ENCODE measurements at places on chromosomes 5 and 9. TPM values are rescaled to one million over a fixed set of nuclear protein-coding genes. Genes with fewer than 3 reads are reported as not detected.
A peak's percentile ranks its signal among the peaks of the same experiment; 100 is the strongest.

DNA sequence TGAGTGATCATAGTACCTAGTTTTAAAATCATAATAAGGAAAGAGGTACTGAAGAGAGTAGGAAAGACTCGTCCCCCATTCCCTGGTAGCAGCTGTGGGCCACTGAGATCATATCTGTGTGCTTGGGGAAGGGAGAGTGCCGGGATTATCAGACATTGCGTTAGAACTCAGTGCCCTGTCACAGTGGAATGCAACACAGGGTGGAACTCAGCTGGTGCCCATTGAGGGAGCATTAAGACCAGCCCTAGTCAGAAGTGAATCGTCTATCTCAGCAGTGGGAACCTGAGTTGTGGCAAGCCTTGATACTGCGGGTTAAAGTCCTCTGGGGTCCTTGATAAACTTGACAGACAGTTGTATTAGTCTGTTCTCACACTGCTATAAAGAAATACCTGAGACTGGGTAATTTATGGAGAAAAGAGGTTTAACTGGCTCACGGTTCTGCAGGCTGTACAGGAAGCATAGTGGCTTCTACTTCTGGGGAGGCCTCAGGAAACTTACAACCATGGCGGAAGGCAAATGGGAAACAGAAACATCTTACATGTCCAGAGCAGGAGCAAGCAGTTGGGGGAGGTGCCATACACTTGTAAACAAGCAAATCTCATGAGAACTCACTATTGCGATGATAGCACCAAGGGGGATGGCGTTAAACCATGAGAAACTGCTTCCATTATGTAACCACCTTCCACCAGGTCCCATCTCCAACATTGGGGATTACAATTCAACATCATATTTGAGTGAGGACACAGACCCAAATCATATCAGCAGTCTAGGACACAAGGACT lies 33.1 kb downstream of the NDUFAF2 start:
- DNase-seq = no peak

GRCh38 chr9:111900151-111900857 lies 3.7 kb downstream of the UGCG start:
- DNase-seq = no peak

DNA sequence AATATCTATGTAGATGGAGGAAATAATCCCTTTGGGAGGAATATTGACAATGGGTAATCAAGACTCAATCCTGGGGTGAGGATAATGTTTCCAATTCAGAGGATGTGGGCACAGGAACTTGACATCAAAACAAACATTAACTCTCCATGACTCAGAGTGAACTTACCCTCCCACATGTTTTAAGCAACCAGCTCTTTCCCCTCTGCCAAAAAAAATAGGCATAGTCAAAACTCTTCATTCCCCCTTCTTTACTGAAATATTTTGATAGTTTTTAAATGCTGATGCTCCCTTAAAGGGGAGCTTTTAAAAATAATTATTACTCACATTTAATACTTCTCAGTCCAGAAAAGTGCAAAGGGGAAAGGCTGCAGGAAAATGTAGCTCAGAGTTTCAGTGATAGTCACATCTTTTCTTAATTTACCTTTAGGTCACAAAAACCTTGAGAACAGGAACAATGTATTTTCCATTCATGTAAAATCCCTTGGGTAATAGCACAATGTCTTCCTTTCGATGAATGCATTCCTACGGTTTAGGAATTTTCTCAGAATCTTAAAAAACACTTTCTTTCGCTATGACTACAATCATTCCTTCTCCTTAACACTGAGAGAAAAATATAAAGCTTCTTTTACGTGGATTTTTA lies 298.4 kb upstream of the GRAMD2B start:
- no peak for DNase-seq

DNA sequence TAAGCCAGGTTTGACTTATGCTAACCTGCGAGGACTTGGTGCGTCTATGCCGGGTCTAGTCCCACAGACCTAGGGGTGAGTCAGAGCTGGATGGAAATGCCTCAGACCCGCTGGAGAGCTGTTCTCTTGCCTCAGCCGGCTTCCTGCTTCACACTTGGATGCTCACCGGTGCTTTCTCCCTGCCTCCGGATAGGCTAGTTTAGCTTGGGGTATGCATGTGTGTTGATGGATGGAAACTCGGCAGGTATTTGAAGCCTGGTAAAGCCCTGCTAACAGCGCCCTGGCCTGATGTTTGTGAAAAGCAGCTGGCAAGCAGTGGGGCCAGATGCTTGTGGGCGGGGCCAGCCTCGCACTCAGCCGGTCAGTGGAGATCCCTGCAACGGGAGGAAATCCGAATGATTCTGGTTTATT lies 29.3 kb downstream of the PRRC2B start:
- peak; percentile 70 for DNase-seq

DNA sequence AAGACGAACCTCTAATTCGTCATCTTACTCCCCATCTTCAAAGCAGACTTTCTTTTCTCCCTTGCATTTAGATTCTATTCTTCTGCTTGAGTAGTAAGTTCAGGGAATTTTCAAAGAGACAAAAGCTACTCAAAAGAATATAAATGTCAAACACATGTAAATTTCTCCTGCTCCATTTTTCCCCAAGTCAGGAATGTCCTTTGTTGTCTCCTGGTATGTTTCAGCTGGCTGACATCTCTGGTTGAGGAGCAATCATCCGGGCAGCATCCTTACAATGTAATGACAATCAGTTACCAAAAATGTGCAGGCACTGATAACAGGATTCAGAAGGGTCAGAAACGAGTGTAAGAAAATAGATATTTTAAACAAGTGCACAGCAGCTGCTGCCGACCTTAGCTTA lies 47.6 kb upstream of the PPP1R2B start:
- no peak for DNase-seq

GRCh38 chr9:70318002-70318401 lies 59.2 kb downstream of the SMC5 start:
- DNase-seq = no peak

- no peak for DNase-seq
These were observed 19.3 kb upstream of the ADAM19 start for GRCh38 chr5:157594675-157595459.

DNA sequence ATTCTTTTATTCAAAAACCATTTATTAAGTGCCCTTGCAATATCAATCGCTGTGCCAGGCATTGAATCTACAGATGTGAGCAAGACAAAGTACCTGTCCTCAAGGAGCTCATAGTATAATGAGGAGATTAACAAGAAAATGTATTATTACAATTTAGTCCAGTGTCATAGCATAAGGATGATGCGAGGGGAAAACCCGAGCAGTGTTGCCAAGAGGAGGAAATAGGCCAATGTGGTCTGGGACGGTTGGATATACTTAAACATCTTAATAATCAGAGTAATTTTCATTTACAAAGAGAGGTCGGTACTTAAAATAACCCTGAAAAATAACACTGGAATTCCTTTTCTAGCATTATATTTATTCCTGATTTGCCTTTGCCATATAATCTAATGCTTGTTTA lies 18.5 kb downstream of the CD274 start:
- DNase-seq = no peak

- DNase-seq = no peak
These were observed 17.9 kb downstream of the MYO10 start for GRCh38 chr5:16918156-16918555.

DNA sequence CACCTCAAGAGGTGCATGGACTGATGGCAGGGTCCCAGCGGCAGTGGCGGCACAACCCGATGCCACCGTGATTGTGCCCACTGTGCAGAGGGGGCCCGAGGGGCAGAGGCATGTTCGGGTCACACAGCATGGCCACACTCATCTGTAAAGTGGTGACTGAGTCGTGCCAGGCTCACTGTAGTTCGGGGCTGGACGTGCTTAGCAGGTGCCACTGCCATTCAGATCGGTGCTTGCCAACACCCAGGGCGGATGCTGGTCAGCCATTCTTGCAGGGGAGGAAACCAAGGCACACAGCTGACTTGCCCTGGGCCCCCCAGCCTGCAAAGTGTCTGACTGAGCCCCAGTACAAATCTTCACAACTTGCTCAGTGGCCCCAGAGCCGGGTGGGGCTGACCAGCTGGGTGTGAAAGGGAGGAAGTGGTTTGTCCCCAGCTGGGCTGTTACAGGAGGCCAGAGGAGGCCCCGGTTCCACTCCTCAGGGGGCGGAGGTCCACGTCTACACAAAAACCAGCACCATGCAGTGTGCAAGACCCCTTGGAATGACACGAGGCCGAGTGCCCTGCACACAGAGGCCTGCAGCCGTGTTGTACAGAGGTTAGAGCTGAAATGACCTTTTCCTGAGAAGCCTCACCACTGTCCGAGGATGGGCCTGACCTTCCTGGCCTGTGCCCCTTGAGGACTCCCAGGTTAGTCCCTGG lies 17.9 kb downstream of the FGD3 start:
- no peak for DNase-seq

GRCh38 chr5:5592541-5592940 lies 170.1 kb downstream of the ICE1 start:
- no peak for DNase-seq

DNA sequence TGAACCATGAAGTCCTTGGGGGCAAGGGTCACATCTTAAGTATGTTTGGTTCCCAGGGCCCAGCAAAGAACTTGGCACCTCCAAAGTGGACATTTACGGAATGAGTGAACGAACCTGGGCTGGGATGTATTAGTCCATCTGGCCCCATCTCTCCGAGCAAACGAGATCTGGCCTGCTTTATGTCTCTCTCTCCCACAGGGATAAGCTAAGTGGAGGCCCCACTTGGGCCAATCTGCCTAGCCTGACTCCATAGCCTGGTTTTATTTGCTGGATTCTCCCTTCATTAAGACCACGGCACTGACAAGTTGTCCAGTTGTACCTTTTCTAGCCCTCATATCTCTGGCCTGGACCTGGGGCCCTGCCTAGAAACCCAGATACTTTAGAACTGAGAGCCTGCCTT lies 2.1 kb downstream of the TTLL11 start:
- peak; percentile 37 for DNase-seq

Gene PHYHD1
- 1.1 TPM for total RNA-seq

Gene CCNO
- not detected for total RNA-seq

Gene SAPCD2
- total RNA-seq = 4.7 TPM

Gene FOXD4
- 1.00 TPM for total RNA-seq

Gene GMCL2
- not detected for total RNA-seq
